GM20000 (cell line): ENCODE measurements at places on chromosomes 12 and 14.

DNA sequence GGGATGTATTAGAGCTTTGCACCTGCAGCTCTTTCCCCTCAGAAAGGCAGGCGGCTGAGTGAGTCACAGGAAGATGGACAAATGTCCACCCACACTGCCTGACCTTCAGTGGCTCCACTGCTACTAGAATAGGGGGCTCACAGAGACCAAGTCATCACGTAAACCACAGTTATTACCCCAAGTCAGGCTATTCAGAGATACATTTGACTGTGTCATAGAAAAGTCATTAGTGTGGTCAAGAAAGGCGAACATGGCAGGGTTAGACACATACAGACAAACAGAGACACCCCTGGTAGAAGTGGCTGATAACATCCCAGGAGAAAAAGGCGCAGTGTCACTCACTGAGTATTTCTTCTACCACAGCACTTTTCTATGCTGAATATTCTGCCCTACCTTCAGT lies 36.0 kb downstream of the GCH1 start:
- DNase-seq: no peak

- DNase-seq: no peak
Observed at GRCh38 chr12:76108356-76108755, 23.9 kb upstream of the NAP1L1 start.

- DNase-seq: no peak
Observed at GRCh38 chr12:131536337-131536736, 174.6 kb upstream of the SFSWAP start.

GRCh38 chr14:94139006-94139405 lies 9.6 kb upstream of the IFI27L2 start:
- DNase-seq: no peak

DNA sequence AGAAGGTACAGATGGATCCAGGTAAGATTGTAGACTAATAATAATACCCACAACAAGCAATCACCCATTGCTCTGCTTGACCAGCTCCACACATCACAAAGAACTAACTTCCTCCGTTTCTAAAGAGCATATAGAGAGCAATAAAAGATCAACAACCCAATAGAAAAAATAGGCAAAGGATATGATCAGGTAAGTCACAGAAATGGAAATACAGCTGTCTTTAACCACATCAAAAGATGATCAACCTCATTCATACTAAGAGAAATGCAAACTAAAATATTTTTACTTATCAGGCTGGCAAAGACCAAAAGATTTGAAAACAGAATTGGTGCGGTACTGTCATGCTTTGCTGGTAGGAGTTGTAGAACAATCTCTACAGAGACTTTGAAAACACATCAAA lies 8.9 kb downstream of the C2CD5 start:
- no peak for DNase-seq

DNA sequence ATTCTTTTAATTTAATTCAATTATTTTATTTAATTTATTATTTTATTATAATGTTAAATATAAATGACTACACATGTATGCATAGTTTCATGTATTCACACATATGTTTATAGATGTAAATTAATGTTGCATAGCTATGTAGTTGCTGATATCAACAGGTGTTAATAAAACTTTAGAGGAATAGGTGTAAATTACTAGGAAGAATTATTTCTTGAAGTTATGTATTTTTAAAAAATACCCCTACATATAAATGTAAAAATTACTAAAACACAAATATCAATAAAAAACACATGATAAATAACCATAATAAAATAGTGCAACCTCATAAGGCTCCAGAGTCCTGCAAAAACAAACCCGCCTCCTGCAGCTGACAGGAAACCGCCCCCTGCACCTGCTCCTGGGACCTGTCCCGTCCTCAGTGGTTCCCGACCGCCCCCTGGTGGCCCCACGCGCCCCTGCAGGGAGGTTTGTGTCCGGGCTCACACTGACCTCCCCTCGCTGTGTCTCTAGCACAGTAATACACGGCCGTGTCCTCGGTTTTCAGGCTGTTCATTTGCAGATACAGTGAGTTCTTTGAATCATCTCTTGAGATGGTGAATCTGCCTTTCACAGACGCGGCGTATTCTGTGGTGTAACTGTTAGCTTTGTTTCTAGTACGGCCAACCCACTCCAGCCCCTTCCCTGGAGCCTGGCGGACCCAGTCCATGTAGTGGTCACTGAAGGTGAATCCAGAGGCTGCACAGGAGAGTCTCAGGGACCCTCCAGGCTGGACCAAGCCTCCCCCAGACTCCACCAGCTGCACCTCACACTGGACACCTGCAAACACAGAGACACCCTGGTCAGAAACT lies 1264.0 kb downstream of the TMEM121 start:
- peak; percentile 71 for DNase-seq
